Daoy (cell line): ENCODE measurements at places on chromosomes 6 and 20.

DNA sequence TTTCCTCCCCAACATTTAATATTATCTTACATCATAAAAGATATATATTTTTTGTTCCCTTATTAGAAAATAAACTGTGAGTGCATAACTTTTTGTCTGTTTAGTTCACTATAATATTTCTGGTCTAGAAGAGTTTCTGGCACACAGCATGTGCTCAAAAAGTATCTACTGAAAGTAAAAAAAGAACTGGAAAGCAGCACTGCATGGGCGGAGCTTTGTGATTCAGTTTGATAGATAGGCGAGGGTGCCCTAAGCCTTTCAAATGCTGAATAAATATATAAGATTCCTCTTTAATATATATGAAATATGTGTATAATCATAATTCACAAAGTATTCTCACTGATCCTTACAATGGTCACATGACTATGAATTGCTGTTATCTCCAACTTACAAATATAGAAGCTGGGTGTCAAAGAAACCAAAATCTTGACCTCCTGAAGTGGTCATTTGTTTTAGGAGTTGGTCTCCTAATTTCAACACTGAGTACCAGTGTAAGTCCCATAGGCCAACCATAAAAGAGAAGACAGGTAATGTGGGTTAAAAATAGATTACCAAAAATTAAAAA, 50.8 kb downstream of the OR2B2 start:
- DNase-seq = no peak

GRCh38 chr20:1616858-1617434, 2.9 kb downstream of the SIRPB1 start:
- no peak for DNase-seq

DNA sequence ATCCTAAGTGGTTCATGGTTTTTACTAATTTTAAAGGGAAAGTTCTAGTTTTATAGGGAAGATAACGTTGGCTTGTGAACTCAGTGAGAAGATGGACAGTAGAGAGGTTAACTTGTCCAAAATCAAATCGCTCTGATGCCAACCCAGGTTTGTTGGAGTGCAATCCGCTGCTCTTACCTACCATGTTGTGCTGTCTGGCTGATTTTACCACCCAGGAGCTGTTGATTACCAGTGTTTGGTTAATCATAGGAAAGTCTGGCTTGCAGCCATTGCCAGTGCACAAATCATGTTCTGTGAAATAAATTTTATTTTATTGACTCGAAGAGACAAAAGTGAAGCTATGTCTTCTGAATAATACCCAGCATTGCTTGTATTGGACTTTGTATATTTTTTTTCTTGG, 92.4 kb downstream of the PLCB4 start:
- DNase-seq = no peak

GRCh38 chr6:156627524-156627923, 149.7 kb upstream of the ARID1B start:
- DNase-seq = no peak

GRCh38 chr6:147117580-147117979, 86.6 kb upstream of the STXBP5 start:
- peak; percentile 27 for DNase-seq

- no peak for DNase-seq
Measured at GRCh38 chr6:96990462-96990861, 65.9 kb downstream of the KLHL32 start.

DNA sequence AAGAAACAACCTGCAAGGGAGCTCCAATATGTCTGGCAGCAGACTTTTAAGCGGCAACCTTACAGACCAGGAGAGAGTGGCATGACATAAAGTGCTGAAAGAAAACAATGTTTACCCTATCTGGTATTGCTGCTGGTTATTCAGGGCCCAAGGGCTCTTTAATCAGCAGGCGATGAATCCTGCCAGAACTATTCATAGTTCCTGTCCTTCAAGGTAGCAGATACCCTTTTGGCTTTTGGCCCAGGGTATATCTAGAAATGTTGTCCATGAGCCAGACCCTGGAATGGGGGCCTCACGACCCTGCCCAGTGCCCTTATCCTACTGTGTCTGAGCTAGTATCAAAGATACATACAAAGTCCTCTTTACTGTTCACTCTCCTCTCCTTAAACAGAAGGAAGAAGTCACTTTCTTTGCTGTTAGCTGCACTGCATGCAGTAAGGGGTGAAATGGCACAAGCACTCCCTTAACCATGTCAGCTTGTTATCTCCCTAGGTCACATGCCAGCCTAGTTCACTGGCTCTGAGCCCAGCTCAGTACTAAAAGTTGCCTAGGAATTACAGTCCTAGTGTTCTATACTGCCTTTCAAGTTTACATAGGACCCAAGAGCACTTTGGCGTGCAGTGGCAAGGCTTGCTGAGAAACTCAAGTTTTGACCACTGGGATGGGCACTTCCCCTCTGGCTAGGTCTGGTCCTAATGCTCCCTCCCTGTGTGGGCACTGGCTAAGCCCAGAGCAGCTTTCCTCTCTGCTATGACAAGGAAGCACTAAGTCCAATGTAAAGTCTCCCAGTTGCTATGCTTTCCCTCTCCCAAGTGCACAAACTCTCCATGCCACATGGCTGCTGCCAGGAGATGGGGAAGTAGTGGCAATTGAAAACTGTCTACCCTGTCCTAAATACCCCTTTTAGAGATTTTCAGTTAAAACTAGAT, 122.0 kb downstream of the HTR1B start:
- DNase-seq = no peak

DNA sequence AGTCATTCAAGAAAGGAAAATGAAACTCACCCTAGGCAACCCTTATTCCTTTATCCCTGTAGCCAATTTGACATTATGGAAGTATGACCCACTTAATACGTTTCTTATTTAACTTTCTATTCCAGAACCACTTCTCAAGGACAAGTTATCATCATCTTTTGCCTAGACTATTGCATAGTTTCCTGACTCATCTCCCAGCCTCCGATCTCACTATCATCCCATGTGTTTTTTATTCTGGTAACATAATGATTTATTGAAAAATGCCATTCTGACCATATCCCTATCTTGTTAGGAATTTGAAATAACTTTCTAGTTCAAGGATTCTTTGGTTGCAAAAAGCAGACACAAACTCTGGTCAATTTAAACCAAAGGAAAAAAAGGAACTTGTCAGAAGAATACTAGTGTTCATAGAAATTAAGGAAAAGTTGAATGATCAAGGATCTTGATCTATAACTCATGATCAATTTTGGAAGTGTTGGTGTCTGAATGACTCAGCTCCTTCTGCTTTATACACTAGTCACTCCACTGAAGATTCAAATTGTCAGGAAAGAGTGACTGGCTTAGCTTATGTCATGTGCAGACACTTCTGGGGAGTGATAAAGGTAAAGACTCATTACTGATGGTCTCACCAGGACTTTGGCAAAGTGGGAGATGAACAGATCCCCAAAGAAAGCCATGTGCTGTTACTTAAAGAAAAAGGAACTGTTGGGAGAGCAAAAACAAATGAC, 8.5 kb upstream of the TINAG start:
- DNase-seq = no peak

DNA sequence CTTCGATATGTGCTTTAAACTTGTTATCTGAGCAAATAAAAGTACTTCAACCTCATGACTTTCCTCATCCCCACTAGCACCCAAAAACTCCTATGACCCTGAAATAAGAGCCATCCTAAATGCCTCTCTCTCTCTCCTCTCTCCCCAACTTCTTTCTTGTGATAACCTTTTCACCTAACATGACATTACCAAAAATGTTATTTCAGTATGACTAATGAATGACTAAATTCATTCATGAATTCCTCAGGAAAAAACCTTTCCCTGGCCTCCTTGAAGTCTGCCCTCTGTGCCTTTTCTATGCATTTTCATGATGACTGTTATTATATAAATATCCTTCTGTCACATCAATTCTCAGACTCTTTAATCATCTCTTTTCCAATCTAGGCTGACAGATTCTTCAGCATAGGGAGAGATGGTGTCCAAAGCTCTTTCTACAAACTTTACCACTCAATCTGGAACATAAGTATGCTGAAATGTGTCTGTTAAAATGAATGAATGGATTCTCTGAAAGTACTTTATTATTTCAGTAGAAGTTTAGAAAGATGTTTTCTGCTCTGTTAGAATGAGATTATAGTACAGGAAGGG, 114.3 kb upstream of the GGTLC1 start:
- no peak for DNase-seq

- DNase-seq = no peak
Measured at GRCh38 chr6:52254731-52255378, 10.6 kb upstream of the IL17F start.

DNA sequence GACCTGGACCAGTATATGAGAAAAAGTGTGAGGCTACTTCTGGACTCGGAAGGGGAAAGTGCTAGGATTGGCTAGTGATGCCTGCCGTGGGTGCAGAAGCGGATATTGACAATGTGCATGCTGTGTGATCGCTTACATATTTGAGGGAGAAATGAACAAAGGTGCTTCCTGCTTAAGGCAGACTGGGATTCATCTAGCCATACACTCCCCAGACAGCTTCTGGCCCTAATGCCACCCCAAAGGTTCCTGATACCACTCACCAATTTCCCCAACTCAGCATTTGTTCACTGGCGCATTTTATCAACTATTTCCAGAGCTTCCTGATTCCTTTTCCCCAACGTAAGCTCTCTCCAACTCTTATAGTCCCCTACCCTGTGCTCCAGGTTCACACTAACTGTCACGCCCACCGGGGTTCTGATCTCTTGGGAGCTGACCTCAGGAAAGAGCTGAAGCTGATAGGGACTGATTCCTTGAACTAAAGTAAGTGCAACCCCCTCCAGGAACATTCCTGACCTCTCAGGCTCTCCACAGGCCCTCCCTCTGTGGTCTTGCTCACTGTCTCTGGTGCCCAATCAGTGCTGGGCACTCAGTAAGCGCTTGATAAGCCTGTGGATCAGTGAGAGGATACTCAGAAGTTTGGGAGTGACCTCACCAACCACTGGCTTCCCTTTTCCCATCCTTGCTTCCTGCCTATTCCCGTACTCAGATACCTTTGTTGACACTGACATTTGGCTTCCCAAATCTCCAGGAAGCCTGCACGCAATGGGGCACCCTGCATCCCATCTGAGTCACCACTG, 73.3 kb downstream of the MRPL14 start:
- DNase-seq = peak; percentile 98

- no peak for DNase-seq
Measured at GRCh38 chr6:126300735-126301134, 39.2 kb upstream of the CENPW start.

DNA sequence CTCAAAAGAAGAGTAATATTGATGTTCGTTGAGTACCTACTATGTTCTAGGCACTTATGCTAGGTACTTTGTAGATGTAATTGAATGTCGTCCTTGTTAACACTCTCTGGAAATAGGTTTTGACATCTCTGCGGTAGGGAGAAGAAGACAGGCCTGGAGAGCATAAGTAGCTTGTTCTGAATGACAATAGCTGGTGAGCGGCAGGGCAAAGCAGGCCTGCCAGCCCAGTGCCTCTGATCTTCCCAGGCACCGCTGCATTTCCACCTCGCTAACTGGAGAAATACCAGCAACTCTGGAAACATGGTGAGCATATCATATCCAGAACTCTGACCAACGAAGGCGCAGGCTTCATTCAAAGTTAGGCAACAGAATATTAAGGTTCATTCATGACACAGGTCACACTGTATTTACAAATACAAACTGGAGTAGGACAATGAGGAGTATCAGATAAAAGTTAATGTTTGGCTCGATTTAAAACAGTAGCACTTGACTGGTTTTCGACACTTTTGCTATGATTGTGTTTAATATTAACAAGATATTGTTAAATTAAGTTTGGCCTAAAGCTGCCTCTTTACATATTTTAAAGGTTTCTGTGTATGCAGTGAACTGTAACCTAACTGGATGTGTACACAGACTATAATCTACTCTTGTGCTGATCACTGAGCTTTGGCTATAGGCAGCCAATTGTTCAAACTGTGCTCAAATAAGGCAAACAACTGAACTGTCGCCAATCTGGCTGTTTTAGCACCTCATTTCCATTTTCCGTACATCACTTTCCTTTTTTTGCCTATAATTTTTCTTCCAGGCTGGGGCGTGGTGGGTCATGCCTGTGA, 54.1 kb downstream of the PPP1R3G start:
- no peak for DNase-seq

DNA sequence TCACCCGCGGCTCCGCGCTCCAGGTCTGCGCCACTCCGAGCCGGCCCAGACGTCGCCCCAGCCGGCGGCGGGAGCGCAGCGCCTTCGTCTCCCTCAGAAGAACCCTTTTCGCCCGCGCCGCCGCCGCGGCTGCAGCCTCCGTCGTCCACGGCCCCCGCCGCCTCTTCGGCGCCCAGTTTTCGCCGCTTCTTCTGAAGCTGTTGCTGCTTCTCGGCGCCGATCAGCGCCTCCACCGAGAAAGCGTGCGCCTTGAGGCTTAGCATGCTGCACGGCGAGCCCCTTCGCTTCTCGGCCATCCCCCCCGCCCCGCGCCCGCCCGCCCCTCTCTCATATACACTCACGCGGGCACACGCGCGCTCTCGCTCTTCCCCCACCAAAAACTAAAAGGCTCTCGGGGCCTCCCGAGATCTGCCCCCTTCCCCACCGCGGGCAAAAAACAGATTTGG, 489 bp downstream of the TBX18 start:
- peak; percentile 55 for DNase-seq

DNA sequence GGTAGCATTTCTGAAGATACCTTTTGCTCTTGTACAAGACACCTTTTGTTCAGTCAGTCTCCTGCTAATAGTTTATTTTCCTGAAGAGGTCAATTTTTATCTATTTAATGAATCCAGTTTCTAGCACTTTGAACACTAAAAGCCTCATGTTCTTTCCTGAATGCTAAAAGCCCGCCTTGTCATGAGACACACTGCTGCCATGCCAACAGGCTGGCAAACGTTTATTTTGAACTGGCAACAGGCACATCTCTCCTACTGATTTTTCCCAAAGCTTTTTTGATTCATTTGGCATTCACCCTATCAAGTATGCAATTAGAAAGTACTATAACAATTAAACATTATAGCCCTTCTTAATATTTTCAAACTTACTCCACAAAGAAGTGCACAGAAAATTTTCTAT, 421.2 kb upstream of the EYS start:
- no peak for DNase-seq

DNA sequence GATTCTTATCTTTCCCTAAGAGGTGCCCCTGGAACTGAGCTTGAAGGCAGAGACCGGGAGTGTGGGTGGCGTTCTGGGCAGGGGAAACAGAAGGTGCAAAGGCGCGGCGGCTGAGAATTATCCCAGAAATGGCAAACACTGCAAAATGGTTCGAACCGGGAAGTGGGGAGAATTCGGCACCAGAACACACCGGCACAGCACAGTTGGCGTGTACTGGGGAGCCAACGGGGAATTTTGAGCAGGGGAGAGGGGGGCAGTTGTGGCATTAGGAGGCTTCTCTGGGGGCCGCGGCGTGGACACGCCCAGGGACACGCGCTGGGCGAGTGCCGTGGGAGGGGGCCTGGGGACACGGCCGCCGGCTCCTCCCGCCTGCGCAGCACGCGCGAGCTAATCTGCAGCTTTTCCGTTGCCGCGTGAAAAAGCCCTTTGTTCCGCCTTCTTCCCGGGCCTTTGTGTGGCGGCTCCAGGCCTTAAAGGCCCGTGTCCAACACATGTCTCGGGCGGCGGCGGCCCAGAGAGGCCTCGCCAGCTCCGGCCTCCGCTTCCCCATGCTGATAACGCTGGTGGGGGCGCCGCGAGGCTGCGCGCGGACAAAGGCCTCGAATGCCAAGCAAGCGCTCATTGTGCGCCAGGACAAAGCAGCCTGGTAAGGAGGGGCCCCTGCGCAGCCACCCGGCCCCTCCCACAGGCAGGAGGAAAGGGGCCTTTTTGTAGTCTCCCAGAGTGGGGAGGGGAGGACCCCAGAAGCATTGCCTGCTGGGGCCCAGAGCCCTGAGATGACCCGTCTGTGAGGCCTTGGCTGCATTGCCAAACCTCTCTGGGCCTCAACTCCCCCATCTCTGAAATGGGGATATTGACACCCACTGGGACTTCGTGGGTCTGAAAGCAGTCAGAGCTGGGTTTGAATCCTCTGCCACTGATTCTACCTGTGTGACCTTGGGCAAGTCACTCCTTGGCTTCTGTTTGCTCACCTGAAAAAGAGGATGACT, 82.8 kb downstream of the CD40 start:
- no peak for DNase-seq
